ENCODE measurements at places on chromosomes 4 and X. TPM values are rescaled to one million over a fixed set of nuclear protein-coding genes. Genes with fewer than 3 reads are reported as not detected.

Gene ACSL1
- 29.8 TPM for total RNA-seq

DNA sequence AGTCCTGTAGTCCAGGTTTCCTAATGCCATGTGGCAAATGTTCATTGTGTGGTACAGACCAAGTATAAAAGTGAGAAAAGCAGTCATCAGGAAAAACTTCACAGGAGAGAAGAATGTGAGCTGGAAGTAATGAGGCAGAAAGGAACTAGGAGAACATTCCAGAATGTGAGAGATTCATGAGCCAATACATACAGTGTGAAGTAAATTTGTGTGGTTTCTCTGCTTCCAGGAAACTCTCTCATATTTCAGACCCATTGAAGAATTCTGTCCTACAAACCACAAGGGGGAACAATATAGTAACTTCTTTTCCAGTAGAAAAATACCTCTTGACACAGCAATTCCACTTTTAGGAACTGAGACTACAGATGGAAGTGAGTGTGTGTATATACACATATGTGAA, 136.5 kb downstream of the RNF150 start:
- no peaks in the 10 kb centered on the region for H3K4me1 ChIP-seq
- H3K4me3 ChIP-seq, result no peak overlapping the region
- no peaks in the 10 kb centered on the region for H3K36me3 ChIP-seq
- H3K27me3 ChIP-seq, result no peaks in the 10 kb centered on the region
- DNase-seq, result no peak

DNA sequence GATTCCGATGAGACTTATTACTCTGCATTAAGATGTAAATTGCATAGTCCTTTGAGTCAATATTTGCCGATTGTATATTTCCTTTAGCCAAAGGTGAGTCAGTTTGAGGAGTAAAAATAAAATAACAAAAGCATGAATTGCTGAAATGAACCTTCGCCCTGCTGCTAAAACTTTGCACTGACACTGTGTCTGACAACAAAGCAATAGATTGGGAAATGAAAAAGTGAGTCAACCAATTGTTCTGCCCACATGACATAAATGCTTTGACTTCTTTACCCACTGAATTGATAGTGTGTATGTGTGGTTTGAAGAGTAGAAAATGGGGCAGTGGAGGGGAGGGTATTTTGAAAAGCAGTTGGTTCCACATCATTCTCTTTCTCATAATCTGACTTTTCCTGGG, 88.4 kb upstream of the AFF2 start:
- DNase-seq, result no peak
- no peaks in the 10 kb centered on the region for H3K36me3 ChIP-seq
- no peaks in the 10 kb centered on the region for H3K27me3 ChIP-seq
- H3K4me1 ChIP-seq, result peaks cover 10% of the 10 kb centered on the region
- H3K27ac ChIP-seq, result no peak overlapping the region

GRCh38 chrX:69501429-69501828, 2.7 kb upstream of the NALF2 start:
- no peak overlapping the region for H3K4me3 ChIP-seq
- DNase-seq, result no peak
- peaks cover 2% of the 10 kb centered on the region for H3K4me1 ChIP-seq
- H3K27ac ChIP-seq, result no peak overlapping the region

Gene VCX3A
- not detected for total RNA-seq

DNA sequence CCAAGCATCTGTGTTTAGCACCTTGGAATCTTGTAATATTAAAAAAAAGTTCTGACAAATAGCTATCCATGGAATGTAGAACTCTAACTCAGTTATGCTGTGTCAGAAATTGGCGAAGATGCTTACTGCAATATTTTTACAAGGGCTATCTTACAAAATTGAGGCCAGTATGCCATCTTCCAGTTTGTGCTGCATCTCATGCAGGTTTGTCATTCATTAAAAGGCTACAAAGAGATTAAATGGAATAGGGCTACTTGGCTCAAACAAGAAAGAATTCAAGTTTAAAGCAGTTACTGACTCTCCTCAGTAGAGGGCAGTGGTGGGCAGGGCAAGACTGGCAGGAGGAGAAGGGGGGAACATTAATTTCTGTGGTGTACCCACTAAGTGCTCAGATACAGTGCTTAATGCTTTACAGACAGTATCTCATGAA, 66.5 kb downstream of the SHROOM4 start:
- H3K27ac ChIP-seq, result no peak overlapping the region
- peak; percentile 15 for DNase-seq

Gene RHOXF1
- total RNA-seq, result not detected

DNA sequence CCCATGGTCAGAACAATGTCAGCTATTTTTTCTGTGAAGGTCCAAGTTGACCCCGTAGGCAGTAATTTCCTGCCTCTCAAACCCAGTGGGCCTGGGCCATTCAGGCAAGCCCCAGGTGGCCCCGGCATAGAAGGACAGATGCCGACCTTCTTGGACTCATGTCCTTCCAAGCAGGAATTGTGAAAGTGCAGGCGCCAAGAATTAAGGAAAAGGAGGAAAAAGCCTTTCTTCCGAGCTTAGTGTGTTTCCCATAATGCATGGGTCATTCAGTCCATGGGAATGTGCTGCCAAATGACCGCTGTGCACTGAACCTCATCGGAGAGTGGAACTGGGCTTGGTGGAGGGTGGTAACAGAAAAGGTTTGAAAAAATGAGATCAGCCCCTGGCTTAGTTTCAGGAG, 196.5 kb upstream of the HS3ST1 start:
- no peak for DNase-seq
- no peaks in the 10 kb centered on the region for H3K4me1 ChIP-seq
- no peak overlapping the region for H3K27ac ChIP-seq
- H3K4me3 ChIP-seq, result no peak overlapping the region

DNA sequence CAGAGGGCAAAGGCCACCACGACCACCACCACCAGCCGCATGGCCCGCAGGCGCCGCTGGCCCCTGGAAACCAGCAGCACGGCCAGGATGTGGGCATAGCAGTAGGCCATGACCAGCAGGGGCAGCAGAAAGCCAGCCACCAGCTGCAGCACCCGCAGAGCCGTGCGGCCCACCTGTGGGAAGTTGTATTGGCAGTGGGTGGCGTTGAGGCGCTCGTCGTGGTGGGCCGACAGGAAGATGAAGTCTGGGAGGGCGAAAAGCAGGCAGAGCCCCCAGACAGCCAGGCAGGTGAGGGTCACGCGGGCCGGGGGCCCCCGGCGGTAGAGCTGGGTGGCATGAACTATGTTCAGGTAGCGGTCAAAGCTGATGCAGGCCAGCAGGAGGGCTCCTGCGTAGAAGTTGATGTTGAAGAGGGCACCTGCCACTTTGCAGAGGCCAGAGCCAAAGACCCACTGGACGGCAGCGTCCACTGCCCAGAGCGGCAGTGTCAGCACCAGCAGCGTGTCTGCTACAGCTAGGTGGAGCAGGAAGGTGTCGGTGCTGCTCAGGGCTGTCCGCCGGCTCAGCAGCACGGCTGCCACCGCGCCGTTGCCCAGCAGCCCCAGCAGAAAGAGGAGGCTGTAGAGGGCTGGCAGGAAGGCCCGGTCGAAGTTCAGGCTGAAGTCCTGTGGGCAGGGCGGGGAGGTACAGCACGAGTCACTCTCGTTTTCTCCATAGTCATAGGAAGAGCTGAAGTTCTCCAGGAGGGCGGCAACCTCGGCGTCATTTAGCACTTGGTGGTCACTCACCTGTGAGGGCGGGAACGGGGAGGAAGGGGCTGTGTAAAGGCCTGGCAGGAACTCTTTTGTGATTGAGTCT, 1.4 kb downstream of the CXCR3 start:
- H3K36me3 ChIP-seq, result peaks cover 24% of the 10 kb centered on the region
- H3K27ac ChIP-seq, result peak overlapping the region; percentile 96
- H3K4me3 ChIP-seq, result peak overlapping the region; percentile 71
- DNase-seq, result no peak

Gene USP17L29
- not detected for total RNA-seq

DNA sequence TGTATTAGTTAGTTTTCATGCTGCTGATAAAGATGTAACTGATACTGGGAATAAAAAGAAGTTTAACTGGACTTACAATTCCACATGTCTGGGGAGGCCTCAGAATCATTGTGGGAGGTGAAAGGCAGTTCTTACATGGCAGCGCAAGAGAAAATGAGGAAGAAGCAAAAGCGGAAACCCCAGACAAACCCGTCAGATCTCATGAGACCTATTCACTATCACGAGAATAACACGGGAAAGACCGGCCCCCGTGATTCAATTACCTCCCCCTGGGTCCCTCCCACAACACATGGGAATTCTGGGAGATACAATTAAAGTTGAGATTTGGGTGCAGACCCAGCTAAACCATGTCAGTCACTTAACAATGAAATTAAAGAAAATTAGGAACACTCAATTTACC, 499.1 kb downstream of the FSTL5 start:
- no peaks in the 10 kb centered on the region for H3K4me1 ChIP-seq
- no peaks in the 10 kb centered on the region for H3K36me3 ChIP-seq
- H3K4me3 ChIP-seq, result no peak overlapping the region
- H3K27me3 ChIP-seq, result no peaks in the 10 kb centered on the region
- H3K27ac ChIP-seq, result no peak overlapping the region
- no peak for DNase-seq

DNA sequence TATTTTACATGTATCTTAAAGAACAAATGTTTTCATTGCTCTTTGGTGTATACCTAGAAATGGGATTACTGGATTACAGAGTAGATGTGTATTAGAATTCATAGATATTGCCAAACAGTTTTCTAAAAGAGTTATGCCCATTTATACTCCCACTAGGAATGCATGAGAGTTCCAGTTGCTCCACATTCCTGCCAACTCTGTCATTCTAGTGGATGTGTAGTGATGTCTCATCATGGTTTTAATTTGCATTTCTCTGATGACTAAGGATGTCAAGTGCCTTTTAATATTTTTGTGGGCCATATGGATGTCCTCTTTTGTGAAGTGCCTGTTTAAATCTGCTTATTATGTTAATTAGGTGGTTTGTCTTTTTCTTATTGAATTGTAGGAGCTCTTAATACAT, 65.6 kb upstream of the BMP2K start:
- no peaks in the 10 kb centered on the region for H3K36me3 ChIP-seq
- no peaks in the 10 kb centered on the region for H3K27me3 ChIP-seq
- no peak overlapping the region for H3K27ac ChIP-seq
- no peak for DNase-seq
- H3K4me1 ChIP-seq, result no peaks in the 10 kb centered on the region

DNA sequence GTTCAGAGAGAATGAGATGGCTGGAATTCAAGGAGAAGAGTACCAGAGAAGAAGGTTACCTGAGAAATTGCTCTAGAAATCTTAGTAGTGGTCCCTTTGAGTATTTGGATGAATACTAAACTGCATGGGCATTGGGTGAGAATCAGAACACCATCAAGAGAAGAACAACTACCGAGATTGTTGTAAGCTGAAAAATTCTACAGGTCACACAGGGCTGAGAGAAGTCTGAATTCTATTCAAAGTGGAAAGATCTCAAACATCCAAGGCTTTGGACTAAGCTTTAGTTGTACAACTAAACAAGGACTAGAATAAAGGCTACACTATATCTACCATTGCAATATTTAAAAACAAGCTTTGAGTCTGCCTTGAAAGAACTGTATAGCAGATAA, 40.8 kb downstream of the LRBA start:
- peaks cover 63% of the 10 kb centered on the region for H3K4me1 ChIP-seq
- H3K4me3 ChIP-seq, result no peak overlapping the region
- H3K27ac ChIP-seq, result no peak overlapping the region
- H3K27me3 ChIP-seq, result no peaks in the 10 kb centered on the region
- no peak for DNase-seq

DNA sequence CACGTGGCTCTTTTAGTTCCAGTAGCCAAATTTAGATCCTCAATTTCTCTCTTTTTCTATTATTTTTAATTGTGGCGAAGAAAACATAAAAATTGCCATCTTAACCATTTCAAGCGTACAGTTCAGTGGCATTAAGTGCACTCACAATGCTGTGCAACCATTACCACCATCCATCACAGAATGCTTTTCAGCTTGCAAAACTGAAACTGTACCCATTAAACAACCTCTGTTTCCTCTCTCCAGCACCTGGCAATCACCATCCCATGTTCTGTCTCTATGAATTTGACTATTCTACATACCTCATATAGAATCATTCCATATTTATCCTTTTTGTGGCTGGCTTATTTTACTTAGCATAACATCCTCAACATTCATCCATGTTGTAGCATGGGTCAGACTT, 74.9 kb downstream of the METTL14 start:
- no peak overlapping the region for H3K27ac ChIP-seq
- no peaks in the 10 kb centered on the region for H3K4me1 ChIP-seq
- peaks cover 12% of the 10 kb centered on the region for H3K36me3 ChIP-seq
- H3K4me3 ChIP-seq, result no peak overlapping the region

Measured in activated naive CD4-positive, alpha-beta T cell treated with anti-CD3 and anti-CD28 coated beads for 36 hours (primary cell).